NCI-H187 treated with DMSO at 0.1 percent for 48 hours (cell line): ENCODE measurements at places on chromosomes 4 and X.

- DNase-seq, result no peak
Observed at GRCh38 chrX:127025013-127025412, 205.5 kb downstream of the PRR32 start.

DNA sequence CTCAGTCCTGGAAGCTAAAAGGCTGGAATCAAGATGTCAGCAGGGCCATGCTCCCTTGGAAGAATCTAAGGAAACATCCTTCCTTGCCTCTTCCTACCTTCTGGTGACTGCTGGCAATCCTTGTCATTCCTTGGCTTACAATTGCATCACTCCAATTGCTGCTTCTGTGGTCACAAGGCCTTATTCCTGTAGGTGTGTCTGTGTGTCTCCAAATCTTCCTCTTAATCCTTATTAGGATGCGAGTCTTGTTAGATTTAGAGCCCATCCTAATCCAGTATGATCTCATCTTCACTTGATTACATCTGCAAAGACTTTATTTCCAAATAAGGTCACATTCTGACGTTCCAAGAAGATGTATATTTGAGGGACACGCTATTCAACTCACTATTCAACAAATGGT lies 52.2 kb downstream of the SMIM20 start:
- no peak for DNase-seq

DNA sequence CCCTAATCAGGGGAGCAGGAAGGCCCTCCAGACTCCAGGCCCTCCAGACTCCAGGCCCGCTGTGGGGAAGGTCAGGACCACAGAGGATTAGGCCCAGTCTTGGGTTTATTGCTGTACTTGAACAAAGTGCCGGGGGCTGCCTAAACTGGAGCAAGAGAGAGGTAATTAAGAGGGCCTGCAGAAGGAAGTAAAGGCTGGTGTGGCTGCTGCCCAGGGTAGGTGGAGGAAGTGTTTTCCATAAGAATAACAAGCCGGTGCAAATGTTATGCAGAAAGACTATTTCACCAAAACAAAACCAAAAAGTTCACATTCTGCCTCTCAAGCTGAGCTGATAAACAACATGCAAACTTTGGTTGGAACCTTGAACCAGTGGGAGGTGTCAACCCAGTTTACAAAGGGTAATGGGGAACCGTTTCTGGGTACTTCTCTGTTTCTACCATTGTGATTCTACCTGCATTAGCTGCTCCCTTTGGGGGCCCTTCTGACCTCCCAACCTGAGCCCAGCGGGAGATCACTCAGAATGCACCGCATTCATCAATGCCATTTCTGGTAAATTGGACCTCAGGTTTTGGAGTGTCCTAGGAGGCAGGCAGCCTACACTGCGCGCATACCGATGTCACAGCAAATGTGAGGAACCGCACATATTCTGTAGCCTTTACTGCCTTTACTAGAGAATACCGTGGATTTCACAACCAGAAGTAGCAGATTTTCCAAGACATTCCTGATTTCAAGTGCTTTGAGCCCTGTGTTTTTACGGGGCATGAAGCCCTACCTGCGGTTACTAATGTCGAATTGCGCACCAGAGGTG lies 59.7 kb upstream of the BCOR start:
- no peak for DNase-seq

DNA sequence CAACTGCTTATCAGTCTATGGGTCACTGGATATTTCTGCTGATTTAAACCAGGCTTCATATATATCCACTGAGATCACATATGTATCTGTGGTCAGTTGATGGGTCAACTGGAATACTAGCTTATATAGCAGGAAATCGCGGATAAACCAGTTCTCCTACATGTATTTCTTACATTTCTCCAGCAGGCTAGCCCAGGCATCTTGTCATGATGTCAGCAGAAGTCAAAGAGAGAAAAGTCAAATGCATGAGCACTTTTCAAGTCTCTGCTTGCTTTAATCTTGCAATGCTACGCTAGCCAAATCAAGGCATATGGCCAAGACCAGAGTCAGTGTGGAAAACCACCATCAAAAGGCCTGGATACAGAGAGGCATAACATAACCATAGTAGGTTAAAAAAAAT lies 1008.8 kb upstream of the DIAPH2 start:
- DNase-seq, result no peak

- DNase-seq, result peak; percentile 0
Observed at GRCh38 chr4:151569650-151570049, 160.7 kb downstream of the FHIP1A start.

GRCh38 chr4:76003620-76004019 lies 3.7 kb downstream of the CXCL9 start:
- DNase-seq, result no peak

DNA sequence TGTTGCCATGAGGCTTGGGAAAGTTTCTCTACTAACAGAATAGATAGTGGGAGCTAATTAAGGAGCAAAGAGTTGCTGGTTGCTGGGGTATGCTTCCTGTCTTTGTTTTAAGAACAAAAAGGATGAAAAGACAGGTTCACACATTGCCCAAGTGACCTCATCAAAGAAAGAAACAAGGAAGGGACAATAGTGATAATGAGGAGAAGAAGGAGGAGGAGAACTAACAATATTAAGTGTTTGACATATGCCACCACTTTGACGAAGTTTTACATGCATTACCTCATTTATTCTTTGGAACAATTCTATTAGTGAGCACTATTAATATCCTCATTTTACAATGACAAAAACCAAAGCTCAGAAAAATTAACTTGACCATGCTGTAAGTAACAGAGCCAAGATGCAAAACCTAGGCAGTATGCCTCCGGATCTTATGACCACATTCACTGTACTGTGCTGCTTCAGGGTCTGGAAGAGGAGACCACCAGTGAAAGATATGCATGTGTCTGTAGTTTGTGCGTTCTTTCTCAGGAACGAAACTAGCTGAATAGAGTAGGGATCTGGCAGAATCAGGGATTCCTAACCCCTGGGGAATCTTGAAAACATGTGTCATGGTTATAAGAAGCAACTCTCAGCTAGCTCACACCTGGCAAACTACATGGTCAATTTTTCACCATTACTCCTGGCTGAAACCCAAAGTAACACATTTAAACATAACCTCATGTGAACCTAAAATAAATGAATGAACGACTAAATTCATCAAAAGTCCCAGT lies 83.8 kb downstream of the MOSPD2 start:
- no peak for DNase-seq

- no peak for DNase-seq
Observed at GRCh38 chr4:8922481-8922880, 50.8 kb upstream of the HMX1 start.

- no peak for DNase-seq
Observed at GRCh38 chrX:155893521-155893920, 12.4 kb downstream of the VAMP7 start.

- no peak for DNase-seq
Observed at GRCh38 chrX:51795136-51795535, 51.9 kb downstream of the GSPT2 start.

DNA sequence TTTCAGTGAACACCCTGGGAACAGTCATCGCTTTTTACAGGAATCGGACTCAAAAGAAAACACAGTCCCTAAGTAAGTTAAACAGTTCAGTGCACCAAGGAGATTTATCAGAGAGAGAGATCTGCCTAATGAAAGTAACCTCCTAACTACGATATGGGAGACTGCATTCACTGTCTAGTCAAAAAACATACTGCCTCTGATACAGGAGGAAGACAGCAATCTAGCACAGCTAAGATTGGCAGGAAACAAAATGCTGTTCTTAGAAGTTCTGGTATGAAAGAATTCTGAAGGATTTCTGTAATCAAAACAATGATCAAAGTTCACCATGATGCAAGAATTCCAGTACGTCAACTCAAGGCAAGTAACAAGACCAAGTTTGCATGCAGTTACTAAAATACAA lies 92.8 kb downstream of the MAML3 start:
- no peak for DNase-seq

GRCh38 chr4:7660176-7661039 lies 225.7 kb upstream of the PSAPL1 start:
- no peak for DNase-seq

- DNase-seq, result no peak
Observed at GRCh38 chr4:6180841-6181631, 19.3 kb downstream of the JAKMIP1 start.

DNA sequence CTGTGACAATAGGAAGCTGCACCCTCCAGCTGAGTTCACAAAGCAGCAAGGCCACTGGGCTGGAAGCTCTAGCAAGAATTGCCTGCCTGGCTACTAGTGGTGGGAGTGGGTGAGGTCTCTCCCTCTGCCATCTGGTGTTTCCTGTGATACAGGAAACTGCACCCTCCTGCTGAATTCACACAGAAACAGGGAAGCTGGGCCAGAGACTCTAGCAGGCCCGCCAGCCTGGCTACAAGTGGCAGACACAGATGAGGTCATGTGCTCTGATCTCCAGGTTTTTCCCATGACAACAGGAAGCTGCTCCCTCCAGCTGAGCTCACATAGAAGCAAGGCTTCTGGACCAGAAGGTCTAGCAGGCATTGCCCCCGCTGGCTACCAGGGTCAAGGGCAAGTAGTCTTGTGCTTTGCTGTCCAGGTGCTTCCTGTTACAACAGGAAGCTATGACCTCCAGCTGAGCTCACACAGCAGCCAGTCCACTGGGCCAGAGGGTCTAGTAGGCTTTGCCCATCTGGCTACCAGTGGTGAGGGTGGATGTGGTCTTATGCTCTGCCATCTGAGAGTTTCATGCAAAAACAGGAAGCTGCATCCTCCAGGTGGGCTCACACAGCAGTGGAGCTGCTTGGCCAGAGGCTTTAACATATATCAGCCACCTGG lies 41.5 kb upstream of the ZXDA start:
- no peak for DNase-seq

DNA sequence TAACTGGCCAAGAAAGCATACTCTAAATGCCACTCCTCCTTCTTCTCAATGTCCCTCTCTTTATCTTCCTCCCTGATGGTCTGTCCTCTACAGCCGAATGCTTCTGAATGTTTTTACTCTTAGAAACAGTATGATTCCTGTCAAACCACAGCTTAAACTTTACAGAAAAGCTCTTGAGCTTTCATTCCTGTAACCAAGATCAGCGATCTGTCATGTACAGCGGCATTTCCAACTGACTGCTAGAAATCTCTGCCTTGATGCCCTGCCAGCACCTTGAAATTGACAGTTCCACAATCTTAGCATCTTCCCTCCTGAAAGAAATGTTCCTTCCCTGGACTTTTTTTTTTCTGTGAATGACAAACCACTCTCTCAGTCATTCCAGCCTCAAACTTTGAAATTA lies 11.5 kb upstream of the GATB start:
- DNase-seq, result no peak

GRCh38 chrX:109624641-109625616 lies at the start of gene KCNE5:
Gene KCNE5, minus strand, starts transcription at chrX:109625172. Its CDS starts 152 bp downstream, at chrX:109625020.
- no peak for DNase-seq

- DNase-seq, result no peak
Observed at GRCh38 chr4:174248407-174248806, 35.1 kb downstream of the FBXO8 start.

GRCh38 chrX:21806691-21807090 lies 32.7 kb upstream of the MBTPS2 start:
- DNase-seq, result no peak

DNA sequence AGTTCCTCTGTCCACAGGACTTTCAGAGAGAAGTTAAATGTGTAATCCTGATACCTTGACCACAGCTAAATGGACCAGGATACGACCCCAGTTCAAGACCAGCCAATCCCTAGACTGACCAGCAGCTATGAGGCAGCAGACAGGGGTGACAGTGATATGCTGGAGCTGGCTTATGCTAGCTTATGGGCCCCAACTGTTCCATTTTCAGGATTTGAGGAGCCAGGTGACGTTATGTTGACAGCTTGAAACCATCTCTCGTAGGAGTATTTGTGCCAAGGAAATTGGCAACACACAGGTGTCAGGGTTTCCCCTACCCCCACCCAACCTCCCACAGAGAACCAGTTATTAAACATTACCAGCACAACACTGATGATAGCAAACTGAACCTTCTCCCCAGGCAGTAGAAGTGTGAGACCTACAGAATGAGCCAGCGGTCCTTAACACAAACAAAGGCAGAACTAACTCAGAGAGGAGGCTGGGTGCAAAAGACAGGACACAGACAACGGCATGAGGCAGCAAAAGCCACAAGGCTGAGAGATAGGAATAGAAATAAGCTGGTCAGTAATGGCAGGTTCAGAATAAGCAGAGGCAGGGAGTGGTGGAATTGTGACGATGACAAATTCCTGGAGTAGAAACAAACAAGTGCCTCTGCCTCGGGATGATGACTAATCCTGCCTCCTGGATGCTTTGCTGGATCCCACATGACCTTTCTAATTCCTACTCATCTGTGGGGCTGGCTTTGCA lies 85.6 kb upstream of the CPEB2 start:
- DNase-seq, result no peak

DNA sequence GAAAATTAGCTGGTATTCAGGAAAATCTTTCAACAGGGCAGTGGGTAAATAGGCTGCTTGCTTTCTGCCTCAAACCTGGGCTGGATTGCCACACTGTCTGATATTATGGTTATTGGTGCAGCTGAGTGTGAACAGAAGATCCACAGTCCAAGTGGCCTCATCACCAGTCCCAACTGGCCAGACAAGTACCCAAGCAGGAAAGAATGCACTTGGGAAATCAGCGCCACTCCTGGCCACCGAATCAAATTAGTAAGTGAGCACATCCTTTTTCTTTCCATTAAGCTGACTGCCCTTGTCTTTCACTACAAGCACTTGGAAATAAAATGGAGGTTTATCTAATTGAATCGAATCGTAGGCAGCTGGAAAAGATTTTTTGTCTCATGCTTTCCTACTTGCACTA lies 204.7 kb downstream of the TLL1 start:
- DNase-seq, result no peak

DNA sequence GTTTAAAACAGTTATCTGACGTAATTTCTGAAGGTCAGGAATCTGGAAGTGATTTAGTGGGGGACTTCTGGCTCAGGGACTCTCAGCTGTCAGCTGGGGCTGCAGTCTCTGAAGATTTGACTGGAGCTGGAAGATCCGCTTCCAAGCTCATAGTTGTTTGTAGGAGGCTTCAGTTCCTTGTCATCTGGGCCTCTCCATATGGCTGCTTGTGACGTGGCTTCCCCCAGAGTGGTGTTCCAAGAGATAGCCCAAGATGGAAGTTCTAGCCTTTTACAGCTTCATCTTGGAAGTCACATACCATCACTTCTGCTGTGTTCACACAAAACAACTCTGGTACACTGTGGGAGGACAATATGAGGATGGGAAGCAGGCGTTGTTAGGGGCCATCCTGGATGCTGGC lies 2.1 kb downstream of the MPC1L start:
- no peak for DNase-seq

DNA sequence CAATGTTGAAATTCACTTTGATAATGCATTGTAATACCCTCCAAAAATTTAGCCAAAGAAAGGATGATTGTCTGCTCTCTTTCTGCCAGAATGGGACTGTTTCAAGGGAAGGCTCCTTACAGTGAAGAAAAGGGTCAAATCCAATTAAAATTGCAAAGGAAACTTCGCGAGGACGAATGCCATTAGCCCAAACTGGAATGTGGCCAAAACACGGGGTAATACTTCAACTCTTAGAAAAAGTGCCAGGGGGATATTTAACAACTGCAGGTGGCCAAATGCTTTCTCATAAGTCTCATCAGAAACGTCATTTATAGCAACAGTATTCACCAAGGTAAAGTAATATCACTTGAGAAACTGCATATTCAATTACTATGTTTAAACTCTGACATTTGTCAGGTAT lies 29.0 kb downstream of the NKX3-2 start:
- DNase-seq, result no peak
